ENCODE measurements at places on chromosomes 12 and 14.

DNA sequence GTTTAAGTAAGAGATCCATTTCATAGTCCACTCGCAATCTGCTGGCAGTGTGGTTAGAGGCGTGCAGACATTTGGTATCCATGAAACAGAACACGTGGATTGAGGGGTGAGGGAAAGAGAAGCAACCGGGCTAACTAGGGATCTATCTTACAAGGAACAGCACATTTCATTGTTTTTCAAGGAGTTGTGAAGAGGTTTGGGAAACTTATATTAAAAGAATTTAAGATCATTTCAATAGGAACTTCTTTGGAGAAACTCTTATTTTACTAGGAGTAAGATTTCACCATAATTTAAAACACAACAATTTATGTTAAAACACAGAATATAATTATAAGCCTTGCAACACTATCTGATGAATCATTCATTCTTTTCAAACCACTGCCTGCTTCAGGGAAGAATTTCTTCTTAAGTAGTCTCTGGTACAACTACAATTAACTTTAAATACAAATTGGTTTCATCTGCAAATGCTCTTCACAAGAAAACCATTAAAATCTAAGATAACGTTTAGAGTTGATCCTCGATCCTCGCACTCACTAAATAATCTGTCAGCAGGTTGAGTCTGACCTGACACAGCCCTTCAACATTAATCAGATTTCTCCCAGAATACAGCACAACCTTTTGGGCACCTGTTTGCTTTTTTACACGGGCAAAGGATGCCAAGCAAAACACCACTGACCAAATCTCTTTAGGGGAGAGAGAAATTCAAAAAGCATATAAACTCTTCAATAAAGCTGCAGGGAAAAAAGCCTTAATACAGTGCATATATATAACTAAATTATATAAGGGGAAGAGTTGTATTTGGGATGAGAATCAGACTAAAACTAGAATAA, 27.3 kb downstream of the PPTC7 start:
- DNase-seq, result no peak

DNA sequence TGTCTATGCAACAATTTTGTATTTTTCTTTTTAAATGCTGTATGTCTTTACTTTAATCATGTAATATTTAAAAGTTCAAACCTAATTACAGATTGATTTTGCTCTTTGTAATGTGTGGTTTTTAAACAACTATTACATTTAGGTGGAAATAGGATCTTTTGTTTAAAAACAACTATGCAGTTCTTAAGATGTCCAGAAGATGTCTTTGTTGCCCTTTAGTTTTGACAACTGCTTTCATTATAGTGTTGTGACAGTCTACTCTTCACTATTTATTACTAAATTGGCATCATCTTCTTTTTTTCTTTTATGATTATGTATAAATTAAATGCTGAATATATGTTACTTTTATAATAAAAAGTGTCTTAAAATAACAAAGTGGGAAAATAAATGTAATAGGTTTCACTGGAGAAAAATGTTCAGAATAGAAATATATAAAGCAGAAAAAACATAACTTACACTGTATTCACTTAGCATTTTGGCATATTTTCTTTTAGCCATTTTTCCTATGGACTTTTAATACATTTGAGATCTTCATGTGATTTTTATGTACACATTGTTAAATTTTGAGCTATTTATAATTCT, 27.1 kb upstream of the PCNX4 start:
- DNase-seq, result peak; percentile 56

GRCh38 chr12:5244513-5244972, 187.4 kb upstream of the NTF3 start:
- no peak for DNase-seq

DNA sequence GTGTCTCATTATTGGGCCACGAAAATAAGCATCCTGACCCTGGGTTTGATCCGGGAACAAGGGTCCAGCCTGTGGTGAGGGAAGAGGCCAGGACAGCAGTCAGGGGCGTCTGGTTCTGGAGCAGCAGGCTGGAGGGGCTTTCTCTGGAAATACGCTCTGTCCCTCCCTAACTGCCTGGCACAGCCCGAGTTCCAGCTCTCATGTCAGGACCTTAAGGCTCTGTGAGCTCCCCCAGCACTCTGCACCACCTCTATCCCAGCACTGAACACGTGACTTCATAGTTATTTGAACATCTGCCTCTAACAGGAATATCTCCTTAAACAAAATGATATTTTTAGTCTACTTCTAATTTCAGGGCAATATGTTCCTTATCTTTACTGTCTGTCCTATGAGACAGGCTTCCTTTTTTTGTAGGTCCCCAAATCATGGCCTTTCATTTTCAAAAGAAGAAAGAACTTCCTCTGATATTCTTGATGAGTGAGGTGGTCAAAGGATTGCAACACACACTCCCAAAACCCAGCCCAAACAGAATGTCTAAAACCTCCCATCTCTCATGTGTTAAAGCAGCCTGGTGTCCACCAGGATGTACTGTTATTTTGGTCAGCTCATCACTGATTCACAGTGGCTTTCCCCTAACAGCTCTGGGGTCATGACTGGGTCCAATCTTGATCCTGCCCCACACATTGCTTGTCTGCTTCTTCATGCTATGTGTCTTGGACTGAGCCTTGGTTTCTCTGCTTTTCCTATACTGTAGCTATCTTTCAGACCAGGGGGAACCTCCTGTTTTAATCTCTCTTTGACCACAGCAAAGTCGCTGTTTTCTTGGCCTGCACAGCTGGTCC, 9.7 kb downstream of the AQP6 start:
- DNase-seq, result no peak

DNA sequence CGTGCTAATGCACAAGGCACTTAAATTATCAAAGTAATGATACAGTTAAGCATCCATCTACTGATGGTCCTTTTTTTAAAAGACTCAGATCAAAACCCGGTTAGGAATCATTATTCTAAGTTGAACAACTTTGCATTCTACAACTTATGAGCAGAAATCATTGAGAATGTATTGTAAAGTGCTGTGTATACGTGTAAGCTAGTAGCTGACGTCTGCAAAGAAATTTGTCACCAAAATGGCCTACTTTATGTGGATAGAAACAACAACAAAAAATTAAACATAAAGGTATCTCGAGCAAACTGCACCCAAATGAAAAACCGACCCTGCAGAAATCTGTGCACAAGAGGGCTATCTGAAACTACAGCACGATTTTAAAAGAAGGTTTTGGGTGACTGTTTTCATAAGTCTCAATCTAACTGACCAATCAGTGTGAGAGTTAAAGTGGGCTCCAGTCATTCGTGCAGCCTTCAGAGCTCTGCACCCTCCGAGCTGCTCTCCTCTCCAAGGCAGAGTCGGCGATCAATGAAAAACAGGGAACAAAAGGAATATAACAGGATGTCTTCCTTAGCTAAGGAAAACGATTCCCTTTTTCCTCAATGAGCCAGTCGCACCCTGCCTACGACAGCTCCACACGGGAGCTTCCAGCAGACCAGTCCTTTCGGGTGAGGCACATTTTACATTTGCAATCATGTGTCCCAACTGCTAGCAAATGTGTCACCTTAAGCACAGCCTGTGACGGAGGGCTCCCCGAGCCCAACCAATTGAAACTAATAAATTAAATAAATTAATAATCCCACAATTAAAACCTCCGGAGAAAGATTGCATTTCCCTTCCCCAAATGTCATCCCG, 200.7 kb upstream of the FOXN3 start:
- DNase-seq, result peak; percentile 55

DNA sequence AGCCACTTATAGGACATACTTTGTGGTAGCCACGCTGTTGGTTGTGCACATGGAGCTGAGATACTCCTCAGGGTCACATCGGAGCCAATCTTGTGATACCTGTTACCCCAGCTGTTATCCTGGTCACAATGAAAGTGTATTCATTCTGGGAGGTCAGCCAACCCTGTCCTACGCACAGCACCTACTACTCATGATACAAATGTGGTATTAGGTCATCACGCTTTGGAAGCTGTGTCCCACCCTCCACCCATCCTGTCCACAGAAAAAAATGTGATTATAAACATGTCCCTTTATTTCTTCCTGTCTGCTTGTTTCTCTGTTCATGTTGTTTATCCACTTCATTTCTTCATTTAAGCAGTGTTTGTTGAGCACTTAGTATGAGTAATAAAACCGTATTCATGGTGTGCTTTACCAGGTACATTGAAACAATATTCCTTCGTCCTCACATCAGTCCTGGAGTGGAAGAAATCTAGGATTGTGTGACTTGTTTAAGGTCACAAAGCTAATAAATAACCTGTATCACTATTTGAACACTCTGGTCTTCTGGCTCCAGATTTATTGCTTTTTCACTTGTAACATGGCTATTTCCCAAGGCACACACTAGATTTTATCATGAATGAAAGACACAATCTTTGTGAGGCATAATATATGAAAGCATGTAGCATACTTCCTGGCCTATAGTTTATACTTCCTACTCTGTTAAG, 73.1 kb downstream of the DERA start:
- no peak for DNase-seq

- DNase-seq, result no peak
Measured at GRCh38 chr14:44741431-44741830, 220.3 kb downstream of the KLHL28 start.

Data from B cell (primary cell).